Activated CD4-positive, CD25-positive, alpha-beta regulatory T cell treated with anti-CD3 and anti-CD28 coated beads, Interleukin-2, amount 50 U/mL, for 72 hours (primary cell): ENCODE measurements at places on chromosomes 7 and 10.

- DNase-seq, result no peak
These were observed 90.4 kb downstream of the COBL start for GRCh38 chr7:51226063-51226755.

DNA sequence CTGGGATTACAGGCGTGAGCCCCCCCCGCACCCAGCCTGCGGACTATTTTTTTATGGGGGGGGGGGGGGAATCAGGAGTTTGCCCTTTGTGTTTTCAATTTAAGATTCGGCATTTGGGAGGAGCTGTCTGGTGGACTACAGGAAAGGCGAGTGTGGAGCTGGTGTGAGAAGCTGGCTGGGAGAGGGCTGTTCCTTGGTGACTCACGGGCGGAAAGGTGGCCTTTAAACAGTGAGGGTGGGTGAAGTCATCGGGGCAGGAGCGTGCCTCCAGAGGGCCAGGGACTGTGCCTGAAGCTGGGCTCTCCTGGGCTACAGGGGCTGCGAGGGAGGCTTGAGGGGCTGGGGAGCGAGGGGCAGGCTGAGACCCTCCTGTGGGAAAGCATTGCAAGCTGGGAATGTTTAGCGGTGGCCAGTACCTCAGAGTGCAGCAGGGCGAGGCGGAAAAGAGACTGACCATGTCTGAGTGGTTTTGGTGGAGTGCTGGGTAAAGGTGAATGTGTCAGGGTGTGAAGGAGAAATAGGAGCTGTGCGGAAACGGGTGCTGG, 39.7 kb upstream of the ZNF32 start:
- no peak for DNase-seq

- DNase-seq, result no peak
These were observed 112.8 kb downstream of the PTPN20 start for GRCh38 chr10:47024046-47024322.

- no peak for DNase-seq
These were observed 135.0 kb downstream of the HTR7 start for GRCh38 chr10:90722832-90723231.

GRCh38 chr7:114342431-114343179, 72.0 kb upstream of the FOXP2 start:
- no peak for DNase-seq

DNA sequence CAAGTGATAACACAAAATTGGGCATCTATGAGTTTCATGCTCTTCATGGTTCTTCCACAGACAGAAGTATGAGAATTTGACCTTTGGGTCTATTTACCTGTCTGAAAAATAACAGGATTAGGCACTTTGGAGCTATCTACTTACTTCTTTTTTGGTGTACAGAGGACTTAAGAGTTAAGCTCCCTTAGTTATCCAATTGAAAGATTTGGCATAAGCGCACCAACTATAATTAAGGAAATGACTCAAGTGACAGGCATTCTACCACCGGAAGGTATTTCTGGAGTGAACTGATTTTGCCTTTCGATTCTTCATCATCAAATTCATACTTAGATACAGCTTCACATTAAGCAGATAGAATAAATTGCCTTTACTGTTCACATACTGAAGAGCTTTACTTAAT, 43.9 kb downstream of the IFIT5 start:
- DNase-seq, result no peak
